ENCODE measurements at places on chromosomes 1 and 21. TPM values are rescaled to one million over a fixed set of nuclear protein-coding genes. Genes with fewer than 3 reads are reported as not detected.

Gene RBP7
- total RNA-seq = not detected

Gene KRTAP7-1
- not detected for total RNA-seq

Gene GSTM5
- 13.0 TPM for total RNA-seq

Gene ATP6V1G3
- total RNA-seq = not detected

Gene C1QA
- not detected for total RNA-seq

Gene HIVEP3
- total RNA-seq = 1.1 TPM

Data from fibroblast of the aortic adventitia (primary cell).